Pons (tissue), 1 donor: ENCODE measurements at places on chromosomes 2 and 18.

DNA sequence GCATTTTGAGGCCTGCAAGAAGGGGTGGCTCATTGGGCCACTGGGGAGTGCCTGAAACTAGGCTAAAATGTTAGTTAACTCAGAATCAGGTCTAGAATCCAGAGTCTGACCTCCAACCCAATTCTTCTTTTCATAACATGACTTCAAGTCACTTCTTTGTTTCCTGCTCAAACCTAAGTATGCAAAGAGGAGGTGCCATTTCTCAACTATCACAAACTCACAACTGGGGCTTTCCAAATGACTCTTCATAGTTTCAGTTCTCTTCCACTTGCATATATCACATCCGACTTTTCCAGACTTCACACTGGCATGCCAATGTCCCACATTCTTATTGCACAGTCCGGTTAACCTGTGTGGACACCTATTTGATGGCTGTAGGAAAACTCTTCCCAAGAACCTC is 211.6 kb downstream of the TCF4 start:
- DNase-seq = peak; percentile 30

DNA sequence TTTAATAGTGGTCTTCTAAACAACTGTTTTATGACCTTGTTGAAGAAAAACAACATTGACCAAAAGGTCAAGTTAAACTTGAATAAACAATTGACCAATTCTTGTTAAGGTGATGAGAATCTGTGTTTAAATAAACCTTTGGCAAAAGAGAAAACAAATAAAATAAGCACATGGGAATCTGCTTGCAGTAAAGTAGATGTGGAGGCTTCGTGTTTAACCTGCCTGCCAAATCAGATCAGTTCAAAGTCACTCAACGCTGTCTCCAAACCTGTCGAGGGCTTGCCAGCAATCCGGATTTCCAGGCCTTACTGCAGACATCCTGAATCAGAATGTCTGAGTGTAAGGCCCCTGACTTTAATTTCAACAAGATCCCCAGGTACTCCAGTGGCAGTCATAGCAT is 55.1 kb upstream of the AQP4 start:
- no peak for DNase-seq

DNA sequence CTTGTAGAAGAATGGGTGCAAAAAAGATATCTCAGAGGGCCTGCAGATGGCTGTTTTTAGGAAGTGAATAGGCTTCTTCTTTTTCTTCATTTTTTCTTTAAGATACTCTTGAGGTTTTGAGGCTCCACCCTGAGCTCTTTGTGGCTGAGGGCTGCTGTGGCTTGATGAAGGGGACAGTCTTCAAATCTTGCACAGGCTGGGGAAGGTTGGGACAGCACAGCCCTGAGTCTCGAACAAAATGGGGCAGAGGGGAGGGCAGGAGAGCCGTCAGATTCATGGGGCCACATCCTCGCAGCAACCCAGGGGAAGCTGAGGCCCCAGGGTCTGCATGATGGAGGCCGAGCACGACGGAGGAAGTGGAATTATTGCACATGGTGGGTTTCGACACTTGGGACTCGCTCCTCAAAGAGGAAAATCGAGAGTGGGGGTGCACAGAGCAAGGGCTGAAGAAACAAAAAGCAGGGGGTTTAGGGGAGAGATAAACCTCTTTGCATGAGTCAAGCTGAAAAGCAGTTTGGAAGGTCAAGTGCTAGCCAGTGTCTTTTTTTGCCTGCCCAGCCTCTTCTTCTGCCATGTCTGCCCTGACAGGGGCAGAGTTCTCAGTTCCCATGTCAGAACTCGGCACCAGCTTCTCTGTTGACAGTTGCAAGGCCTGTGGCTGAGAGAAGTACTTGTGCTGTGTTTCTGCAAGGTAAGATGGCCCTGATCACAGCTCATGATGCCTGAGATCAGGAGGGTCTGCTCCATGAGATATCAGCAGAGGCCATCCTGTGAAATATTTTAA is 19.5 kb downstream of the INPP4A start:
- no peak for DNase-seq

- no peak for DNase-seq
Measured at GRCh38 chr2:1709946-1710560, 34.3 kb downstream of the PXDN start.

GRCh38 chr2:233433794-233434193 is 79.5 kb downstream of the DGKD start:
- DNase-seq = no peak

- DNase-seq = no peak
Measured at GRCh38 chr2:103103678-103104077, 341.8 kb downstream of the TMEM182 start.

GRCh38 chr2:120791962-120792297 is 56.3 kb downstream of the GLI2 start:
- no peak for DNase-seq

- no peak for DNase-seq
Measured at GRCh38 chr2:204713211-204713610, 167.9 kb downstream of the PARD3B start.

- no peak for DNase-seq
Measured at GRCh38 chr18:78861706-78862105, 117.9 kb upstream of the SALL3 start.

DNA sequence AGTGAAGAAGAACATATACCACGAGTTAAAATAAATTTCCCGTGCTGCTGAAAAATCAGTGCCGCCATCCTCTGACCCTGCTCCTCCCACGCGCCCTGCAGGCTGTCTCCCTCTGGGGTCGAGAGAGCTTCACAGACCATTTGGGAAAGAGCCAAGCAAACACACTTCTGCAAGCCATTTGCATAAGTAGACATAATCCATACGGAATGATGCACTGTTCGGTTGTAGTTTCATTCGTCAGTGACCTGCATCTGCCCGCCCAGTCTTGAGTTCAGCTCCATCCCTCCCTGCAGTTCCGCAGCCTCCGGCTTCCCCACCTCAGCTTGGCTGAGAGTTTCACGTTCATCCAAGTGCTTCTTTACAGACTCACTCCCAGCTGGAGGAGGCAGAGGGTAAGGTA is 69.6 kb downstream of the TRAPPC12 start:
- DNase-seq = no peak

- no peak for DNase-seq
Measured at GRCh38 chr2:40451918-40452605, at the start of gene SLC8A1. Gene SLC8A1, minus strand, starts transcription at chr2:40452090.

DNA sequence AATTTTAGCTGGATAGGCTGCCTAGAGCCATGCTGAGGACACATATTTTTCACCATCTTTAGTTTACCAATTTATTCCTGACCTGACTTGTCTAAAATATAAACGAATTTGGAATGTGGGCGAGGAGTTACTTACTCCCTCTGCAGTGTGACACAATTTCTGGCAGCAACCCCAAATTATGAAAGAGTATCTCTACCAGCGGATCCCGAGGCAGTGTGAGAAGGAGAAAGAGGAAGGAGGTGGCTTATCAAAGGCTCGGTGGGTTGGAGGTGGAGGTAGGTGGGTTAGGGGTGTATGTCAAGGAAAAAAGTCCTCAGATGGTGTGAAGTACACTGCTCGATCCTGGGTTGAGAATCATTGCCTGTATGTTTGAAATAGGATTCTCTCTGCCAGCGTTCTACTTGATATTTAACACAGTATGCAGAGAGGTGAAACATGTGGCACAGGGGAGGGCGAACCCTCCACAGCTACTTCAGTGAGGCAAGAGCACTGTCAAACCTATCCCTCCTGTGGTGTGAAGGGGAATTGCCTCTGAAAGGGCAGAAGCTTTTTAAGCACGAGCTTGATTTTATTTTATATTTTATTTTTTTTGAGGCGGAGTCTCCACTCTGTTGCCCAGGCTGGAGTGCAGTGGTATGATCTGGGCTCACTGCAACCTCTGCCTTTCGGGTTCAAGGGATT is 76.0 kb downstream of the RFTN2 start:
- no peak for DNase-seq

DNA sequence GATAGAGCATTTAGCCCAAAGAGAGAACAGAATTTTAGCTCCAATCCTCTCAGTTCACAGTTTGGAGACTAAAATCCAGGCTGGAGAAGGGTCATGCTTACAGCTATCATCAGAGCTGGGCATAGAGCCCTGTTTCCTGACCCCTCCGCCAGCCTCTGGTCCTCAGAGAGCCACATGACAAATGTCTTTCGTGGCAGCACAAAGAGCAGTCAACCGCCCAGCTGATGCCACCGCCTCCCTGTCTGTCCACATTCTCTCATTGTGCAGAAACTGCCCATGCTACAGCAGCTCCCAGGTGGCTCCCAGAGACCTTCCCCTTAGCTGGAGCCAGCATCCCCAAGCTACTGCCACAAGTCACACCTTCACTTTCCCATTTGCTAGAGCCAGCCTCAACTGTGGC is 7.6 kb downstream of the KCNK3 start:
- DNase-seq = no peak
